ENCODE measurements at places on chromosomes 13 and 19.

GRCh38 chr13:25267715-25268114 is 19.6 kb downstream of the MTMR6 start:
- DNase-seq = no peak

- DNase-seq = no peak
These were observed 184.4 kb upstream of the HTR2A start for GRCh38 chr13:47081246-47081645.

GRCh38 chr13:20398459-20398858 is 127.2 kb downstream of the CRYL1 start:
- DNase-seq = no peak

DNA sequence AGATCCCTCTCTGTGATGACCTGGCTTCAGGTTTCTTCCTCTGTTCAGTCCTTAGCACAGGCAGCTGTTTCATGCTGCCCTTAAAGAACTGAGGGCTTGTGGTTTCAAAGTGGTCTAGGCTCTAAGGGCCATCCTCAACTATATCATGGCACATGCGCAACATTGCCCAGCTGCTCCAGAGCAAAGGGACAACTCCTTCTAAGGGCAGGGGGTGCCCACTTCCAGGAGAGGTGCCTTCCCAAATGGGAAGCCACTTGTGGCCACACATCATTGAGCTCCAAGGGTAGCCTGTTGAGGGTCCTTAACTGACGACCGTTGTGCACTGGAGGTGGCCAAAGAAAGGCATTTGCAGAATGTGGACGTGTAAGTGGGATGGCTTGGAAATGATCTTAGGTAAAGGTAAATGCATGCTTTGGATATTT is 7.3 kb downstream of the GPR183 start:
- DNase-seq = no peak

GRCh38 chr13:31909864-31910551 is 121.6 kb upstream of the FRY start:
- peak; percentile 19 for DNase-seq

- DNase-seq = peak; percentile 24
These were observed 133.9 kb downstream of the AKAP11 start for GRCh38 chr13:42405665-42406390.

GRCh38 chr19:47438793-47439220 is 19.5 kb upstream of the MEIS3 start:
- DNase-seq = no peak

DNA sequence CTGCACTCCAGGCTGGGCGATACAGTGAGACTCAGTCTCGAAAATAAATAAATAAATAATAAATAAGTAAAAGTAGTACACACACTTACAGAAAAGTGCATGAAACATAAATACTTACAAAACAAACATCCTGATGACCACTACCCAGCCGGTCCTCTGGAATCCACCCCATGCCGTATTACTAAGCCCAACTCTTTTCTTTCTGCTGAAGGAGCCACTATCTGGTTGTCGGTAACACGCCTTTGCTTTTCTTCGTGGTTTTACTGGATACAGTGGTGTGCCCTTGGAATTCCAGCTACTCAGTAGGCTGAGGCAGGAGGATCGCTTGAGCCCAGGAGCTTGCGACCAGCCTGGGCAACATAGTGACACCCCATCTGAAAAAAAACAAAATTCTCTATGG is 39.4 kb downstream of the CELF5 start:
- no peak for DNase-seq

GRCh38 chr13:43221611-43222010 is 198.2 kb downstream of the DNAJC15 start:
- no peak for DNase-seq

DNA sequence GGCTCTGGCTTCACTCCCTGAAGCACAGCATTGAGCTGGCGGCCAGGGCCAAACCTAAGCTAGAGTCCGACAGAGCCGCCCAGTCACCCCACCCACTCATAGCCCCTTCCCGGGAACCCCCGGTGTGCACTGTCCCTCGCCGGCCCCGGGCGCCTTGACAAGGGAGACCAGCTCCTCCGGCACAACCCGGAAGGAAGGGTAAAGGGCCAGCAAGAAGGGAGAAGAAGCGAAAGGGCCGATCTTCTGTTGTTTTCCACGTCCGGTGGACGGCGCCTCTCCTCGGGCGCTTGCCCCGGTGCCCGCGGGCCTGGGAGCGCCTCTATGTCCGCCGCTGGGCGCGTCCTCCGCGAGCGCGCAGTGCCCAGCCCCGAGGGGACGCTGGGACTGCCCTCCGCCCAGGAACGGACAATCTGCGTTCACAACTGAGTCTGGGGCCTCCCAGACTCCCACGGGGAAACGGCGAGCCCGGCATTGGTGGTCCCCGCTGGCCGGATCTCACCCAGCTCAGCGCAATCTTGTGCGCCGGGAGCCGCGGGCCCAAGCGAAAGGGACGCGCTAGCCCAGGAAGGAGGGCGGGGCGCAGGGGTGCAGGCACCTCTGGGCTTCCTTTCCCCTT is 172.5 kb upstream of the MIR17HG start:
- DNase-seq = peak; percentile 2

- no peak for DNase-seq
These were observed 47.8 kb downstream of the KLF5 start for GRCh38 chr13:73106513-73107178.

DNA sequence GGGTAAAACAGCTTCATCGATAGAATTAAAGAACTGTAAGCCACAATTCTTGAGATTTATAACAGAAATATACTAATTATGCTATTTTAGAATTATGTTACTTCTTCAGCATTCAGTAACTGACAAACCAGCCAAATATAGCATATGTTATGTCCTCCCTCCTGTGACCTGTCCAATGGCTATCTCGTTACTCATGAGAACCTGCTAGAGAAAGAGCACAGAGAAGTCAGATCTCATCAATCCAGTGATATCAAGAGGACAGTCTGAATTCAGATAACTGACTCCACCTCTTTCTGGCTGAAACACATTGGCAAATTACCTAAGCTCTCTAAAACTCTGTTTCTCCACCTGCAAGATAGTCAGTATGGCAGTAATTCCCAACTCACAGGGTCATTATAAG is 170.4 kb downstream of the FGF14 start:
- no peak for DNase-seq

DNA sequence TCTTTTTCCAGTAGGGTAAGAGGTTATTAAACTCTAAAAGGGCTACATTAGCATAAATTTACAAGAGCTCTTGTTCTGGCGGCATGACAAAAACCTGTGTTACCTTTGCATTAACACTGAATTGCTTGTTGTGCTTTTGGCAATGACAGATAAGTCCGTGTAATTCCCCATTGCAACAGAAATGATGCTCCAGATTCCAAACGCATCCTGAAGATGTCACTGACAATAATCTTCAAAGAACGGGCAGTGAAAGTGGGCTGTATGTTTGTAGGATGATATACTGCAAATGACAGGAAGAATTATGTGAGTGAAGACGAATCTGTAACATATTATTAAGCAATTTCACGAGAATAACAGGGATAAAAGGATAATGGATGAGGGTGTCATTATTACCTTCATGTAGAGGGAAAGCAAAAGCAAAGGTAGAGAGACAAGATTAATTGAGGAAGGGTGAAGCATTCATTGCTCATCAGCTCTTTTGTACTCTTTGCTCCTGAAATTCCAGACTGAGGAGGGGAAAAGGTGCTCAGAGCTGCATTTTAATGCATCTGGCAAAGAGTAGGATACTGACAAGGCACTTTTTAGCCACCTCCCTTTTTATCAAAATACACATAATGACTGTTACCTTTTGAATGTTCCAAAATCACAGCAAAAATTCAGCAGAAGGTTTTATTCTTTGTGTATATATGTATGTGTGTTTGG is 38.5 kb upstream of the MAB21L1 start:
- DNase-seq = no peak

- no peak for DNase-seq
These were observed 16.9 kb downstream of the CBY2 start for GRCh38 chr13:45718992-45719391.

- DNase-seq = peak; percentile 63
These were observed 3.1 kb upstream of the CTXN1 start for GRCh38 chr19:7928741-7929701.

DNA sequence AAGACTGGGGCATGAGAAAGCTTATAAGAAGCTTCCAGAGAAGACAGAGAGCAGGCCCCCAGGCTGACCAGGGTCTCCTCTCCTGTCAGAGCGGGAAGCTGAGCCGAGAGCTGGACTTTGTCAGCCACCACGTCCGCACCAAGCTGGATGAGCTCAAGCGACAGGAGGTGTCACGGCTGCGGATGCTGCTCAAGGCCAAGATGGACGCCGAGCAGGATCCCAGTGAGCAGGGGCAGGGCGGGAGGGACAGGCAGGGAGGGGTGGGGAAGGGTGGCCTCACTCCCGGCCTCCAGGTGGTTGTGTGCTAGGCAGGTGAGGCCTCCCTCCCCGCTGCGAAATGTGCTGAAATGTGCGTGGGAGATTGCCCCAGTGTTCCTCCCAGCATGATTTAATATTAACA is 5.6 kb downstream of the NUCB1 start:
- no peak for DNase-seq

DNA sequence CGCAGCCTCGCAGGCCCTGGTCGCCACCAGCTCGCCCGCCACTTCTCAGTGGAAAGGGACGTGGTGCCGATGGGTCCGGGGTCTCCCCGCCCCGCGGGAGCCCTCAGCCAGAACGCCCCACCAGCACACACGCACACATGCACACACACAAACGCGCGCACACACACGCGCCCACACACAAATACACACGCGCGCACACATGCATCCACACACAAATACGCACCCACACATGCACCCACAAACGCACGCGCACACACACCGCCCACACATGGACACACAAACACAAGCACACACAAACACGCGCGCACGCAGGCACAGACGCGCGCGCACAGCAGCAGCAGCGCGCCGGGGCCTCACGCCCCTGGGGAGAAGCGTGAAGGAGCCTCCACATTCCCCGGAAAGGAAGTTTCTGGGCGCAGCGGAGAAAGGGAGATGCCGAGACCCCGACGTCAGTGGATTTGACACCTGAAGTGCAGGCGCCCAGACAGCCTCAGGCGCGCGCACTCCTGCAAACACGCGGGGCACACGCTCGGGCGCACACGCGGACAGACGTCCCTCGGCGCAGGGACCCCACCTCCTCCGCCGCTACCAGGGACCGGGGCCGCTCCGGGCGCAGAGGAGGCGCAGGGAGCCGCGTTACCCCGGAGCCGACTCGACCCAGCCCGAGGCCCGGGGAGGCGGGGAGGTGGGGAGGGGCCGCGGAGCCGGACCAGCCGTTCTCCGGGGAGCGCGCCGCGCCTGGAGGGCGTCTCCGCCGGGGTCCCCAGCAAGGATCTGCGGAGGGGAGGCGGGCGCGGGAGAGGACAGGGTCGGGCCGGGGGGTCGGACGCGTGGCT is 622 bp downstream of the RASA3 start:
- no peak for DNase-seq

Measured in Caki2 (cell line).